ELF-1 (cell line): ENCODE measurements at places on chromosomes 4 and X.

DNA sequence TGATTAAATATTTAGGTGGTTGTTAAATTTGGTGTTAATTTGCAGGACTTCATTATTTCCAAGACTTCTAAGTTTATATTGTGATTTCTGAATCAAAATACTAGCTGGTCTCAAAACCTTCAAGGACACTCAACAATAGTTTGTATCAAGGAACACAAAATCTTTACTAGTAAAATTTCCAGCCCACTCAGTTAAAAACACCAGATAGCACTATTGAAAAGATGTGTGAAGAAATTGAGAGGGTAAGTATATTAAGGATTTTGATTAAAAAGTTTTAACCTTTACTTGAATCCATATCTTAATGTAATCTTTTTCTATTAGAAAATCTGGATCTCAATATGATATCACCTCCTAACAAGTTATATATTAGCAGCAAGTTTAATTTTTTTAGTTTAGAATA lies 89.3 kb upstream of the UGT8 start:
- no peak for DNase-seq

GRCh38 chr4:76764251-76764650 lies 133.7 kb downstream of the SOWAHB start:
- DNase-seq: peak; percentile 27

DNA sequence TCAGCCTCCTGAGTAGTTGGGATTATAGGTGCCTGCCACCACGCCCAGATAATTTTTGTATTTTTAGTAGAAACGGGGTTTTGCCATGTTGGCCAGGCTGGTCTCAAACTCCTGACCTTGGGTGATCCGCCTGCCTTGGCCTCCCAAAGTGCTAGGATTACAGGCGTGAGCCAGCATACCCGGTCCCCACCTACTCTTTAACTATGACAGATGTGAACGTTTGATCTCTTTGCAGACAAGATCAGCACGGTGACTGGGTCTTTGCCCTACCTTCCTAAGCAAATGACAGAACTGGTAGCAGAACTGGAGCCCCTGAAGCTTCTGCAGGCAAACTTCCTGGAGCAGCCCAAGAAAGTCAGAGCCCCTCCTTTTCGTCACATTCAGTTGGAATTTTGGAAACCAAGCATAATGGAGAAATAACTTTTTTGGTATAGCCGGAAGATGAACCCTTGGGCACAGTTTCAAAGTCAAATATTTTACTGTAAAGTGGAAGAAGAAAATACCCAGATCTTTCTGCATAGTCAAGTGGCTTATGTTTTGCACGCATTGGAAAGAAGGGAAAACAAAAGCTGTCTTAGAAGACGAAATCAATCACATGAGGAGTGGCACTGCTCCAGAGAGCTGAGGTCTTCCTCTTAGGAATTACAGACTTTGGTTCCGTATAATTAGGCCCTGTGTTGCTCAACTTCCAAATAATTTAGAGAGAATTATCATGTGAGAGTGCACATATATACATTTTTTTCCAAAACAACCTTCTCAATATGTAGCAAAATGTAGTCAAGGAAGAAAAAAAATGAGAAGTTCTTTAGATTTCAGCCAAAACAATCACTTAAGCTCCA lies 90.6 kb downstream of the SORBS2 start:
- DNase-seq: no peak

- DNase-seq: no peak
Measured at GRCh38 chrX:43003204-43003565, 225.2 kb upstream of the PPP1R2C start.

GRCh38 chr4:95551653-95552052 lies 2.9 kb upstream of the UNC5C start:
- no peak for DNase-seq

GRCh38 chr4:164596318-164596878 lies 157.5 kb upstream of the SMIM31 start:
- no peak for DNase-seq

DNA sequence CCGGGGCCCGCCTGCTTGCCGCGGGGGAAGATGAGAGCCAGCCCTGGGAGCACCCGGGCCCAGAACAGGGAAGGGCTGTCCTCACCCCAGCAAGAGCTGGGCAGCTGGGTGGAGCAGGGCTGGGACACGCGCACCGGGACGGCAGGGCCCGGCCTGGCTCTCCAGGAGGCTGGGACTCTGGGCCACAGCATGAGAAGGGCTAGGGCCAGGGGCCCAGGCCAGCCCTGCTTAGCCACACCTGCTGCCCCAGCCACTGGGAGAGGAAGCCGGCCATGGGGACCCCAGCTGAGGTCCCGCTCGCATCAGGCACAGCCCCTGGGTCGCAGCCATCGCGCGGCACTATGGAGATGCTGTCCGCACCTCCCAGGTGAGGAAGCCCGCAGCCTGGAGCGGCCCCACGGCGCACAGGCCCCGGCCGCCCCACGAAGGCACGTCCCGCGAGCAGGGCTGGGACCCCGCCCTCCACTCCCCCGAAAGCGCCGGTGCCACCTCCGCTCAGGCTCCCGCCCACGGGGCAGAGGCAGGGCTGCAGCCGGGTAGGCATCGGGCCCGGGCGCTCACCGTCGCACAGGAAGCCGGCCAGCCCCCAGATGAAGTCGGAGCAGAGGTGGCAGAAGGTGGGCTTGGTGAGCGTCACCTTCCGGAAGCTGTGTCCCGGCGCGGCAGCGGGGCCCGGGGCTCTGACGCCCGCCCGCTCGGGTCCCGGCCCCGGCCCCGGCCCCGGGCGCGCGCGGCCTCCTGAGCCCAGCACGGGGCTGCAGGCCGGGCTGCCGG lies 531 bp downstream of the DGKQ start:
- DNase-seq: no peak

GRCh38 chrX:148365233-148365632 lies 135.2 kb upstream of the AFF2 start:
- no peak for DNase-seq

DNA sequence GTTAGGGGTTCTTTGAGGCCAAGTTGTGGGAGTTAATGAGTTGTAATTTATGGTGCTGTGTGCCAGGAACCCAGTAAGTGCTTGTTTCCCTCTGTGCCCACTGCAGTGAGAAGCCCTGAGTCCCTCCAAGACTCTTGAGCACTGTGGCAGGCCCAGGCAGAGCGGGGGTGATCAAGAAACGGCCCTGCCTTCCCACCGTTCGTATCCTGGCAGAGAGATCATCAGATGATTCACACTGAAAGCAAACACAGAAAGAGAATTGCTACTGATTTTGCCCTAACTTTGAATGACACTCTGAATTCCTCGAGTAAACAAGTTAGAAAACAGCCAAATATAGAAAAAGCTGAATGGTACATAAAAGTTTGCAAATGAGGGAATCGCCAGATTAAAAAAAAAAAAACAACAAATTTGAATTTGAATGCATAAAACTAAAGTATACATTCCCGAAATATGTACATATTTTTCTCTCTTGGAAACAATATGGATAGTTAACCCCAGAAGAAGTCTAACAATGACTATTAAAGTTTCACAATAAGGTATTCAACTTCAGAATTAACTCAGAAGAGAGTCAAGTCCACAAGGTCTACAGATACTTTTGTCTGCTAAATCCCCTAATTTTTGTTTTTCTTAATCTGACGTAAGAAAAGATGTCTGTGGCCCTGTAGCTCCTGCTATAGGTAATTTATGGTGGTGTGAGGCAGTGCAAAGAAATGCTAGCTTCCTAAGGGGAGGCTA lies 71.8 kb downstream of the AFAP1 start:
- no peak for DNase-seq

DNA sequence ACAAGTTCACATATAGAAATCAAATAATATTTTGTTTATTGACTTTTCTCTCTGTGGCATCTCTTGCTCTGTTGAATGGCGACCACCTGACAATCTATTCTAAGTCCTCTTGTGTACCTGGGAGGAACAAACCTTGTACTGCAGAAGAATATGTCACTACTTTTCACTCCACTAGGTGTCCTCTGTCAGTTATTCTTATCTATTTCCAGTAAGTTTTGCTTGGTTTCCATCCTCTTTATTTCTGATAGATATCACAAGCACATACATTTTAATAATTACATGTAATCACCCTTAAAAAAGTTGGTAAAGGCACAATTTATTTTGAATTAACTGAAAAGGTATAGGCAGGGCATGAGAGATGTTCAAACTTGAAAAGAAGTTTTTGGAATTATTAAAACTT lies 238.4 kb downstream of the SNCA start:
- DNase-seq: no peak

DNA sequence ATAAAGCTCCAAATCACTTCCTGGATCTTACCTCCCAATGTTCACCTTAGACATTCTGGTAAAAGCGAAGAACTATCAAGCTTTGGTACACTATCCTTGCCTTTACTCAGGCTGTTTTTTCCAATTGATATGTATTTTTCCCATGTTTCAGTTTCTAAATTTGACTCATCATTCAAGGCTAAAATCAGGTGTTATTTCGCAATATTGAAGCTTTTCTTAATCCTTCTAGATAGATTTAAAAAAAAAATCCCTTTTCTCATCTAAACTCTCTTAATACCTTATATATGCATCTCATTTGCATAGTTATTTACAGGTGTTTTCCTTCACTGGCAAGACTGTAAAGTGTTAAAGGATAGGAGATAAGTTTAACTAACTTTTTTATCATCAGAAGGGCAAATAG lies 608.1 kb upstream of the FAM241A start:
- DNase-seq: no peak

GRCh38 chr4:37568489-37568888 lies 117.7 kb downstream of the RELL1 start:
- DNase-seq: no peak

GRCh38 chr4:26201120-26201519 lies 119.7 kb upstream of the RBPJ start:
- no peak for DNase-seq

GRCh38 chr4:122775987-122776836 lies 43.7 kb downstream of the BBS12 start:
- no peak for DNase-seq

- no peak for DNase-seq
Measured at GRCh38 chr4:175407926-175408325, 404.1 kb downstream of the GPM6A start.

- DNase-seq: peak; percentile 15
Measured at GRCh38 chr4:182384631-182385091, 141.5 kb downstream of the TENM3 start.

- DNase-seq: peak; percentile 82
Measured at GRCh38 chr4:186725469-186726425, 2.1 kb upstream of the FAT1 start.

DNA sequence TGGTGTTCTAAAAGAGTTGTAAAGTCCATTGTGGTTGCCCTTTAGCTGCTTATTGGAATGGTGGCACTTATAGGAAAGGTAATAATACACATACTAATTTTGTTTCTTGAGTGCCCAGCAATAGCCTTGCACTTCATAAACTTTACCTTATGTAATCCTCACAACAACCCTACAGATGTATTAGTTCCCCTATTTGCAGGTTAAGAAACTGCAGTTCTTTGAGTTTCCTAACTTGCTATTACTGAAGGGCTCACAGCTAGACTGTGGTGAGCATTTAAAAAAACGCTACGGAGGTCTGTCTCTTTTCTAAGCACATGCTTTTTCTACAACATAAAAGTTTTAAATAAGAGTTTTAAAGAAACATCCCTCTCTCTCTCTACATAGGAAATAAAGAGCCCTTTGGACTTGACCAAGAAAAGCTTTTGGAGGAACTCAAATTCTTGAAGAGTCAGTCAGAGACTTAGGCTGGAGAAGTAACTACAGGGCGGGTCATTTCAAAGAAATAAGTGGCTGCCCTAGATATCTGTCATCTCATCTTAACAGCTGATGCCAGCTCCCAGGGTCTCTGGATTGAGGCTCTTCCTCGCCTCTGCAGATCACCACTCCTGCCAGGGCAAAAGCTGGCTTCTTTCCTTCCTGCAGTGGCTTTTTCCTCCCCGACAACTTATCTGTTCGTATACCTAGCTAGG lies 42.0 kb upstream of the FBXW7 start:
- DNase-seq: no peak

DNA sequence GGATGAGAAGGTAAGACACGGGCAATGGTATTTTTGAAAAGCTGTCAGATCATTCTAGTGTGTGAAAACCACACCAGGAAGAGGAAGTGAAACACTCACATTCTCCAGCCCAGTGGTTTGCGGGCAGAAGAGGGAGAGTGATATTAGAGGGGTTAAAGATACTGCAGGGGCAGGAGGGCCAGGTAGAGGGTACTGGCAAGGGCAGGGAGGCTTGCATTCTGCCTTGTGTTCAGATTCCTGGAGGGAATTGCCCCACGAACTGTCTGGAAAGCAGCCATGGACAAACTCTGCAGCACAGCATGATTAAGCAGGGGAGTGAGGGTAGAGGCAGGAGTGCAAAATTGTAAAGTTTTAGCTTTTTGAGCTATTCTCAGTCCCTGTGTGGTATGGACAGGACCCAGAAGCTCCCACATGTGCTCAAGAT lies 30.9 kb downstream of the NIPAL1 start:
- DNase-seq: no peak
